Memory B cell (primary cell): ENCODE measurements at places on chromosomes 11 and 22.

- DNase-seq, result no peak
These were observed 12.6 kb upstream of the IL18BP start for GRCh38 chr11:71986131-71986530.

DNA sequence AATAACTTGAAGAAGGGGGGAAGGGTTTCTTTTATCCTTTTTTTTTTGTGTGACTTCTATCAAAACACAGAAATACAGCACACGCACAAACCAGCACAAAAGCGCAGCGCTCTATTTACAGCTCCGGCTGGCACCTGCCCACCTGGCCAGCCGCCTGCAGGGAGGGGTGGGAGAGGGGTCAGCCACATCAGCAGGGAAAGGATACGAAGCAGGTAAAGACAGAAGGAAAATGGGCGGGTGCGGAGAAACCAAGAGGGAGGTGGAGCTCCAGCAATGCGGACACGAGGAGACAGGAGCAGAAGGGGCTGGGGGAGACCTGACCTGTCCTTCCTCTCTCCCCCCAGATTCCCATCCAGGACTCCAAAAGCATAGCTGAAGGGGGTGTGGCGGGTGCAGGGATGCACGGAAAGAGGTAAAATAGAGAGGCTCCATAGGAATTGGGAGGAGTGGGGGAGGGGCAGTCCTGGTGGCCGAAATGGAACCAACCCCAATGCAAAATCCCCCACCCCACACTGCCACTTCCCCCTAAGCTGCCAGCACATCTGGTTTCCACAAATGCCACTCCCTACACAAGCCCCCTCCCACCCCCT, 14.1 kb downstream of the CXCR5 start:
- DNase-seq, result no peak

- no peak for DNase-seq
These were observed 542 bp downstream of the GCAT start for GRCh38 chr22:37808294-37808657.

DNA sequence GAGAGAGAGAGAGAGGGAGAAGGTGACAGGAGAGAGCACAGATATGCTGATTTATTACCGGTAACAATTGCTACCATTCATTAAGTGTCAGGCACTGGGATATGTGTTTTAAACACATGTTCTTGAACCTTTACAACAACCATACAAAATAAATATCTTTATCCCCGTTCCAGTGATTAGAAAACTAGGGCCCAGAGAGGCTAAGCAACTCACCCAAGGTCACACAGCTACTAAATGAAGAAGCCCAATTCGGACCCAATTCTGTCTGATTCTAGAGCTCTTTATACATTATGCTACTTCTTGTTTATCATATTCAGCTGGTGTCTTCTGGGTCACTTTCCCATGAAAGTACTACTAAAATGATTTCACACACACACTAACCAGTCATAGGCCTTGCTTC, 154.0 kb upstream of the RAG2 start:
- no peak for DNase-seq

DNA sequence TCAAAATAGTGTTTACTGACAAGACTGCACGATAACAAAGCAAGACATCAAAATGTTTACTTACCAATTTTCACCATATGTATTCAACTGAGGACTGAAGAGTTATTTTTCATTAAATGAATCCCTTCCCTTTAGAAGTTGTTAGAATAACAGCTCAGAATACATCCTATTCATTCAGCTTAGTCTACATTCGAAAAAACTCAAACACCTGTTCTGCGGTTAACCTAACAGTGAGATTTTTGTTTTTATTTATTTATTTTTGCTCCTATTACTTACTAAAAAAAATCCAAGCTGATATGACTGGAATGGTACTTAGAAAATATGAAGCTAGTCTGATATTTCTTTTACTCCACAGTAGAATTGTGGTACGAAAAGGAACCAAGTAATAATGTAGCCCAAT, 10.0 kb downstream of the KCNA4 start:
- DNase-seq, result no peak

DNA sequence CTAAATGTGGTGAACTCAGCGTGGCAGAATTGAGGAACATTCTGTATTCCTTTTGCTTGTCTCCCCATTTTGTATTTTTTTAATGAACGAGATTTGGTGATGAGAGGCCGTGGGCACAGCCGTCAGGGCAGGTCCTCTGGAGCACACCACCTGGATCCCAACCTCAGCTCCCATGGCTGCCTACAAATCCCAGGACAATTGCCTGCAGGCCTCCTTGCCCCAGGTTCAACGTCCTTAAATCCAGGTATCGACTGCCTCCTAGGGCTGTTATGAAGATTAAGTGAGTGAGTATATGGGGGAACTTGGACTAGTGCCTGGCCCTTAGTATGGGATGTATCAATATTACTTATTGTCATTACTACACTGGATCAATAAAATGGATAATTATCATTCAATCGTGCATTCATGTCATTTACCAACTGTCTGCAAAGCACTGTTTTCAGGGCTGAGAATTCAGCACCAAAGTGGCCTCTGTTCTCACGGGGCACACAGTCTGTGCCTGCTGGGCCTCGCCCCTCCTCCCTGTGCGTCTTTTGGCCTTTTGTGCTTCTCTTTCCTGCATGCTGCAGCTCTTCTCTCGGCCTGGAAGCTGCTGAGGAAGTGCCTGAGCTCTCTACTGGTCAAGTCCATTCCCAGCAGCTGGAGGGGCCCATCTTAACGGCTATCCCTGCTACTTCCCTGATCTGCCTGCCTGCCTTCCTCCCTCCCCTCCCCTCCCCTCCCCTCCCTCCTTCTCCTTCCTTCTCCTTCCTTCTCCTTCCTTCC, 1343.7 kb downstream of the BRD1 start:
- no peak for DNase-seq

DNA sequence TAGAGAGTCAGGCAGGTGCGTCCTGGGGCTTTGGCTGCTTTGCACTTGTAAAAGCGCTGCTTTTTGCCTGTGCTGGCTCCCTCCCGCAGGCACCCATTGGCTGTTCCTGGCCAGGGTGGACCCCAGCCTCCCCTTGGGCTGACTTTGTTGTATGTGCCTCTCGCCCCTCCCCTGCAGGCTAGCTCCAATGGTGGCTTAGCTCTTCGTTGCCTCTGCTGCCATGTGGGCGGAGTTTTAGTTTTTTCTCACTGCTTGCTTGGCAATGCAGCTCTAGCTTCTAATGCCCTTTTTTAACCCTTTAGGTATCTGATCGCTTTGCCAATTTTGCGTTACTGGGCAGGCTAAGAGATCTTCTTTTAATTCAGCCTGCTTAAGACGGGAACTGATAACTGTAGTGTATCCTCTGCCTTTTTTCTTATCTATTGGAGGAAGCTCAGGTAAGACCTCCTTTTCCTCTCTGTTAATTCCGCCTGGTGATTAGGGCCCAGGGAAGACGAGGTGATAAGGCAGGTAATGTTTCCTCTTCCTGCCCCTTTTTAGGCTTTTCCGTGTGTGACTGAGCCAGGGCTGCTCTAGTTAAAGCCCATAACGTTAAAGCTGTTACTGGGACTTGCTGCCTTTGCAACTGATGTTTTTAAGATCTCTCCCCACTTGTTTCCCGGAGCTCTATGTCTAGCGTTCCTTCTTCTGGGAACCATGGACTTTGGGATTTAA, 11.7 kb upstream of the GLYATL1 start:
- no peak for DNase-seq

GRCh38 chr11:83159902-83160865, 3.3 kb downstream of the PCF11 start:
- DNase-seq, result no peak

GRCh38 chr22:26097840-26098239, 71.4 kb upstream of the SEZ6L start:
- DNase-seq, result no peak

DNA sequence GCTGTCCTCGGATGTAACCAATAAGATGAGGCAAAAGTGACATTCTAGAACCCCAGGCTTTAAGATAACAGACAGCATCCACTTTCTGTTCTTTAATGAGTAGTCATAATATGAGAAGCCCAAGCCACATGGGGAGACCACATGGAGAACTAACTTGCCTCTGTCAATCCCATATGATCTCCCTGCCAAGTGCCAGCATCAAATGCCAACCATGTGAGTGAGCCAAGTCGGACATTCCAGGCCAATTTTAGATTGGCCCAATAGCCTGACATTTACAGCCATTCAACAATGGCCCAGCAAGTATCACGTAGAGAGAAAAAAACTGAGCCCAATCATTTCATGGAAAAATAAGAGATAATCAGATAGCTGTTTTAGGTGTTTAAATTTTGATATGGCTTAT, 2048.3 kb upstream of the RAG2 start:
- no peak for DNase-seq

GRCh38 chr22:19555651-19556050, 31.4 kb upstream of the CLDN5 start:
- no peak for DNase-seq

- DNase-seq, result no peak
These were observed at the start of gene IFITM1 for GRCh38 chr11:313787-314553. Gene IFITM1, plus strand, starts transcription at chr11:314040. Its CDS starts 131 bp downstream, at chr11:314171.

GRCh38 chr11:121417055-121417551, 35.0 kb upstream of the SORL1 start:
- DNase-seq, result no peak

GRCh38 chr11:122804796-122805195, 33.5 kb upstream of the CRTAM start:
- no peak for DNase-seq

DNA sequence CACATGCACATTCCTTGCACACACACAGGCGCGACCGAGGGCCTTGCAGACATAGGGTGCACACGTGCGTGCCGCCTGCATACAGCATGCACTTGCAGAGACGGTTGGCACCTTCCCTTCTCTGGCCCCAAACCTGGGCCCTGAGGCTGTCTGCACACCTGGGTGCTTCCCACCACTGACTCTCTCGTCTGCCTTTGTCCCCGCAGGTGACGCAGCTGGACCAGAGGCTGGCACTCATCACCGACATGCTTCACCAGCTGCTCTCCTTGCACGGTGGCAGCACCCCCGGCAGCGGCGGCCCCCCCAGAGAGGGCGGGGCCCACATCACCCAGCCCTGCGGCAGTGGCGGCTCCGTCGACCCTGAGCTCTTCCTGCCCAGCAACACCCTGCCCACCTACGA, 38.0 kb downstream of the CDKN1C start:
- no peak for DNase-seq

GRCh38 chr11:62120001-62120400, 3.8 kb upstream of the INCENP start:
- DNase-seq, result no peak

DNA sequence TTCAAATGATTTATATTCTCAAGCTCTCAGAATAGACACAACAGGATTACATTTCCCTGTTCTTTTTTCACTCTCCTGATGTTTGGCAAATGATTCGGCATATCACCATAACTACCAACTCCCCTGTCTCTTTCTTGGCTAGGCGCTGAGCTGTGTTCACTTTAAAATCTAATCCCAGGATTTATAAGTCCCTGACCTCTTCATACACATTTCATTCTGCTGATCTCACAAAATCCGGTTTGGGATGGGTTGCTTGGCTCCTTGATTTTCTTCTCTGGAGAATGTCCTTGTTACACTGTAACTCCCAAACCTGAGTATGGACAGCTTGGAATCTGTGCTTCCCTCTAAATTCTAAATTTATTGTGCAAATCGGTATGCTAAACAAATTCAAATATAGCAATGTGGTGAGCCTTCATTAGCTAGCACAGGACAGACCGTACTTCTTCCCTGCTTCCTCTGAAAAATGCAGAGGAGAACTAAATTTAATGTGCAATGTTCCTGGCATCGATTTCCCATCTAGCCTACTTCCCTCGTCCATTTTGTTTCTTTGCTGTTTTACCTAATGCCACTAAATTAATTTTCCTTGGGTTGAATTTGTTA, 858.5 kb upstream of the FAT3 start:
- DNase-seq, result no peak

- no peak for DNase-seq
These were observed 86.0 kb downstream of the MAML2 start for GRCh38 chr11:96257036-96257435.

DNA sequence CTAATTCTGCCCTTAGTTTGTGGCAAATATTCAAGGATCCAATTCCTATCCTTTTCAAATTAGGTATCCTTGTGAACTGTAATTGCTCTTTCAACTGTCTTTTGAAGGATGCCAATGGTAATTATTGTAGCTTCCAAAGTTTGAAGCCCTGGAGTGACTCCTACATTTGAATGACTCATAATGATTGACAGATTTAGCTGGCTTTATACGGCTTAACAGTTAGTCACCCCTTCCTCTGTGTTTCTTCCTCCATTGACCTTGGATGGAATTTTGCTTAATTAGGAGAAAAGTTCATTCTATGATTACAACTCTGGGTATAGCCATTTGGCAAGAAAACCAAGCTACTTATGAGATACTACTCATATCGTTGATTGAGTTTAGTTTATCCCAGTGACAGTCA, 639.3 kb upstream of the KIRREL3 start:
- no peak for DNase-seq

DNA sequence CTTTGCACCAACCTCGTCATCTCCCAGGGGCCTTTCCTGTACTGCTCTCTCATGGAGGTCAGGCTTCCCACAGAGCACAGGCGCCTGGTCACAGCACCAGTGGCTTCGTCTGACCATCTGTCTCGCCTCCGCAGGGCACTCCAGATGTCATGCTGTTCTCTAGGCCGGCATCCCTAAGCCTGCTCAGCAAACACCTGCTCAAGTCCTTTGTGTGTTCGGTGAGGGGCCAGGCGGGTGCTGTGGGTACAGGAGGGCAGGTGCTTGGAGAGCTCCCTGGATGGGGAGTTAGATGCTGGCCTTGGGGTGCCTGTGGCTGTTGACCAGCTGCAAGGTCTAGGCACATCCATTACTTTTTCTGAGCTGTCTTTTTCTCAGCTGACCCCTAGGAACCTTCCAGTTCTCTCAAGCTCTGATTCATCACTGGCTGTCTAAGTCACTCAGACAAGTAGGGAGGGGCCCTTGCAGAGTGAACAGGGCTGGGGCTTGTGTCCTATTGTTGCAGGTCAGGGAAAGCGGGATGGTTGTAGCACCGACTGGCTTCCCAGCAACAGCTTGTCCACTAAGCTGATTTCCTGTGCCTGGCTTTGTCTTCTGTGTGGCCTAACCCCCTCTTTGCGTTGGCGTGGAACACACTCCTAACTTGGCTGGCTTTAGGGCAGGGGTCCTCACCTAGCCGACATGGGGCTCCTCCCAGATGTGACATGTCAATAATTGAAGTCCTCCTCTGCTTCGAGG, 9.2 kb downstream of the CLDN5 start:
- no peak for DNase-seq

DNA sequence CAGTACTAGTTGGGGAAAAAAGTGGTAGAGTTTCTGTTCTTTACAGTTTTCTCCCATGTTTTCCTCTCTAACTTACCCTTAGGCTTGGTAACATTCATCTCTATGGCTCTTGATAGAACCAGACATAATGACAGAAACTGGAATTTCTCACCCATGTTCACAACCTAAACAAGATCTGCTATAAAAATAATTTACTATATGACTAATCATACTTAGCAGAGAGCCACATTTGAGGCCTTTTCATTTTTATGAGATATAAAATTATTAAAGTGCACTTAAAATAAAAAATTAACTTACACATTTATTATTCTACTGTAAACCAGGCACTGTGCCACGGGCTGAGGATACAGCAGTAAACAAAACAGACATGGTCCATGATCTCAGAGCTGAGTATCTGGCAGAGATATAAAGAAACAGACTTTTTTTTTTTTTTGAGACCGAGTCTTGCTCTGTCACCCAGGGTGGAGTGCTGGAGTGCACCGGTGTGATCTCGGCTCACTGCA, 98.1 kb downstream of the GAB2 start:
- no peak for DNase-seq

- no peak for DNase-seq
These were observed 63.6 kb downstream of the NFAM1 start for GRCh38 chr22:42368379-42369249.

GRCh38 chr11:12673601-12673923, 659 bp upstream of the TEAD1 start:
- no peak for DNase-seq
